ENCODE measurements at places on chromosomes 16 and 17.
A peak's percentile ranks its signal among the peaks of the same experiment; 100 is the strongest.

DNA sequence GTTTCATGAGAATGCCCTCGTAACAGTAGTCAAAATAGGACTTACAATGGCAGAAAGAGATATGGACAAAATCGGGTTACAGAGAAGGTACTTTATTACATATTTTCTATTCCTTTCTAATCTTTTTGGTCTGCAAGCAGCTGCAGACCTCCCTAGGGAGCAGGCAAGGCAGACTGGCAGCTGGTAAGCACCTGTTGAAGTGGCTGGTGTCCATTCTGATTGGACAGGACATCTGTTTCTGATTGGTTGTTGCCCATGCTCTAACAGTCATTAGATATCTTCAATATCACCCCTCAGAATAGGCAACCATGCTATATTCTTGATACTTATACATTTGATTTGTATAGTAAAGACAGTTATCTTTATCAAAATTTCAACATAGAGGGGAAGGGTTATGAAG lies 606.3 kb downstream of the KCNJ2 start:
- no peaks in the 10 kb centered on the region for H3K27me3 ChIP-seq
- no peak overlapping the region for H3K4me3 ChIP-seq
- H3K27ac ChIP-seq, result no peak overlapping the region
- H3K4me1 ChIP-seq, result no peaks in the 10 kb centered on the region

DNA sequence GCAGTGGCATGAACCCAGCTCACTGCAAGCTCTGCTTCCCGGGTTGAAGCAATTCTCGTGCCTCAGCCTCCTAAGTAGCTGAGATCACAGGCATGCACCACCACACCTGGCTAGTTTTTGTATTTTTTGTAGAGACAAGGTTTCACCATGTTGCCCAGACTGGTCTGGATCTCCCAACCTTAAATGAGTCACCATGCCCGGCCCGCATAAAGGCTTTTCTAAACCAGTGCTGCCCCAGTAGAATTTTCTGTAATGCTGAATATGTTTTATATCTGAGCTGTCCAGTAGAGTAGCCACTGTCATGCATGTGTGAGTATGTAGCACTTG lies 36.9 kb upstream of the WSB1 start:
- no peak for DNase-seq
- H3K4me3 ChIP-seq, result no peak overlapping the region
- H3K27me3 ChIP-seq, result no peaks in the 10 kb centered on the region

DNA sequence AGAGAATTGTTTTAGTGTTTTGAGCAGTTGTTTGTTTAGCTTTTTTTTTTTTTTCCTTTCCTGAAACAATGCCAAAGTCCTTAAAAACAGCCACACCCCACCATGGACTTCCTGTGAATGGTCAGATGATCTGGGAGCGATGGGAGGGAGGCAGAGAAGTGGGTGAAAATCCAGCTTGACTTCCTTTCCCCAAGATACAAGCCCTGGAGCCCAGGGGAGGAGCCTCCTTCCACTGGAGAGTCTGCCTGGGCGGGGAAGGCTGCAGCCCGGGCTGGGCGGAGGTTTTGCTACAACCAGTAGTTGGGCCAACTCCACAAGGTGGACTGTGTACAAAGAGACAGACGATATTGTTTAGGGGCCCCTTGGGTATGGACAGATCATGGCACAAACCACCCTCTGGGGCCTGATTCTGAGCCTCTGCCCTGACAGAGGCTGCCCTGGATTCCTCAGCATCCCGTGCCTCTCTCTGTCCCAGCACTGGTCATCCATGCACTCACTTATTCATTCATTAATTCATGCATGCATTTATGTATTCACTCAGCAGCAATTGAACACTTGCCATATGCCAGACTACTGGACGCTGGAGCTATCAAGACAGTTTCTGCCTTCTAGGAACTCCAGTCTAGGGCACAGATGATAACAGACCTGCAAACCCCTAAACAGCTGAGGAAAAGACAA lies 29.8 kb downstream of the WSB1 start:
- H3K4me3 ChIP-seq, result no peak overlapping the region
- H3K27ac ChIP-seq, result peak overlapping the region; percentile 48
- DNase-seq, result peak; percentile 71
- H3K27me3 ChIP-seq, result no peaks in the 10 kb centered on the region
- H3K36me3 ChIP-seq, result peaks cover 3% of the 10 kb centered on the region

DNA sequence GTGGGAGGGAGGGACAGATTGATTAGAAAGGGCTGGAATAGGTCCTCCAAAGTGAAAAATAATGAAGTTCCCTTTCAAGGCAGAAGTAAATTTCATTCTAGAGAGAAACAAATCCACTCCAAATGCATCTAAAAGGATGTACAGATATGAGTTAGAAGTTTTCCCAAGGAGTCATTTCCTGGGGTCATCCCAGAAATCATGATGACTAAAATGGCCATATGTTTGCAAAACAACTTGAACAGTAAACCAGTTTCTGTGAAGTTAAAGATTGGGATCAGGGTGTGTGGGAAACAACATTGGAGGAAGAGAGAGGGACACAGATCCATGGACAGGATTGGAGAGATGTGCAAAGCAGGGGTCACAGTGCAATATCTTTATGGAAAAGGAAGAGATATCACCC lies 32.5 kb upstream of the ARHGAP44 start:
- no peak overlapping the region for H3K4me3 ChIP-seq
- no peaks in the 10 kb centered on the region for H3K36me3 ChIP-seq
- DNase-seq, result no peak
- H3K4me1 ChIP-seq, result no peaks in the 10 kb centered on the region
- no peaks in the 10 kb centered on the region for H3K27me3 ChIP-seq

DNA sequence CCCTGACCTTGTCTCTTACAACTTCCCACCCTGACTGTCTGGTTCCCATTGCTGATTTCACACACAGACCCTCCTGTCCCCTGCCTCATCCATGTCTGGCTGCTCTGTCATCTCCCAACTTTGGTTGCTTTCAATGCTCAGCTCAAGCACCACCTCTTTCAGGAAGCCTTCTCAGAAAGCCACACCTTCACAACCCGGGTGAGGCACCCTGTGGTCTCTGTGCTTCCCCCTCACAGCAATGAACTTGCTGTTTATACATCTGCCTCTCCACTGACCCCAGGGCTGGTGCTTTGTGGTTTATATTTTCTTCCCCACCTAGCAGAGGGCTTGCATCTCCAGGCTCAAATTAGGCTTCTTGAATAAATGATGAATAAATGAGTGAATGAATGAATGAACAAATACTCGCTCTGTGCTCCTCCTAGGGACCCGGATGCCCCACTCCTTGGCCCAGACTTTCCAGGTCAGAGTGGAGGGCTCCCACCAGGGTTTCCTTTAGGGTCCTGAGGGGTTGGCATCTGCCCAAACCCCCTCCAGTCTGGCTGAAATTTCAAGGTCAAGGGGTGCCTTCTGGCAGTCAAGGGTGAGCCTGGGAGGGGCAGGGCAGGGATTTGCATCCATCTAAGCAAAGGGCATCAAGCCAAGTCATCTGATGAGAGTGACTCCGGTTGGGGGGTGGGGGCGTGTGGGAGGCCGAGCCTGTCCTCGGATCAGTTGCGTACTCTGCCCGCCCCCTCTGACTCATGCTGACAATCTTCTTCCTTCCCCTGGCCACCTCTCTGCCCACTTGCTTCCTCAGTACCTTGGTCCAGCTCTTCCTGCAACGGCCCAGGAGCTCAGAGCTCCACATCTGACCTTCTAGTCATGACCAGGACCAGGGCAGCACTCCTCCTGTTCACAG lies at the start of gene ITGAX:
TSS of gene ITGAX (plus strand) at position 783 of the 898 bp plus-strand sequence. CDS start at position 862, 79 bp downstream.
- no peak within 1 kb of the TSS for H3K4me3 ChIP-seq
- no peaks in the 10 kb centered on the region for H3K36me3 ChIP-seq
- no peak within 1 kb of the TSS for H3K27ac ChIP-seq
- H3K27me3 ChIP-seq, result no peaks in the 10 kb centered on the region

- no peak overlapping the region for H3K4me3 ChIP-seq
- no peaks in the 10 kb centered on the region for H3K27me3 ChIP-seq
- H3K36me3 ChIP-seq, result no peaks in the 10 kb centered on the region
These were observed 1393.3 kb downstream of the CDH8 start for GRCh38 chr16:60642956-60643355.

DNA sequence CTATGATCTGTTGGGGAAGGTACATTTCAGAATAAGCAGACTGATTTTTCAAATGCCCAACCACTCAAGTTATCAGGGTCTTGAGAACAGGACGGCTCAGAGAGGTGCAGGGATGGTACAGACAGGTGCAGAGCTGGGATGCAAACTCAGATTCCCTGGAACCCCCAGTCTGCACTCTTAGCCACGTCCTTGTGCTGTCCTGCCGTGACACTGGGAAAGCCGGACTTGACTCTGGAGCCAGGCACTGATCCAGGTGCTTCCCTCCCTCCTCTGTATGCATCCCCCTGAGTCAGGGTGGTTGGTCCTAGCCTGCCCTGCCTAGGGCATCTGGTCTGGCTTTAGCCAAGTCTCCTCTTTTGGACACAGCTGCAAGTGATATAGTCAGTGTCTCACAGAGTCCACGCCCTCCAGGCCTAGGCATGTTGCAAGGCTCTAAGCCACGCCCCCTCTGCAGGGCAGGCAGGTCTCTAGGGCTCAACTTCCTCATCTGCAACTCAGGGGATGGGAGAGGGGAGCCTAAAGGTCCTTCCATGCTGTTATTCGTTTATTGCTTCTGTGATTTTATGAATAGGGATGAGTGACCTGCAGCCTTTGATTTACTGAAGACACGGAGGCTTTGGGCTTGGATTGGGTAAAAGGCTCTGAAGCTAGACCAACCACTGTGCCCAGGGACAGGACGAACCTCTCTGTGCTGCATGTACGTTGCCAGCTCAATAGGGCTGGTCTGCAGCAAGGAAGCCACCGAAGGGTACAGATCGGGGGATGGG lies 97.3 kb downstream of the SDK2 start:
- H3K36me3 ChIP-seq, result no peaks in the 10 kb centered on the region
- no peak overlapping the region for H3K4me3 ChIP-seq
- no peaks in the 10 kb centered on the region for H3K27me3 ChIP-seq
- H3K4me1 ChIP-seq, result no peaks in the 10 kb centered on the region
- H3K27ac ChIP-seq, result no peak overlapping the region

DNA sequence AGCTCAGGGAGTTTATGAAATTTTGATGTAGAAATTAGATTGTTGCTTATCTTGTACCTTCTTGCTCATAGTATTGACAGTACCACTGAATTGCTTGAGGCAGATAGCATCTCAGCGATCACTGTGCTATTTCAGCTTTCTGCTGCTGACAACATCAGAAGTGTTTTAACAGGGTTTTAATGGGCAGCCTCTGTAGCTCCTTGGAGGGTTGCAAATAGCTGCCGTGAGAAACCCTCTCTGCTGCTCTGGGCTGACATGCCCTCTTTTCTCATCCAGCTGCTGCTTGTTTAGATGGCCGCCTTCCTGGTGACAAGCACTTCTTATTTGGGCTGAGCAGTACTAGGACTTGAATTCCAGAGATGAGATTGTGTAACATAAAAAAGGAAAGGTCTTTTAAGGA lies 180.2 kb upstream of the TBX2 start:
- H3K4me3 ChIP-seq, result no peak overlapping the region
- DNase-seq, result no peak
- no peak overlapping the region for H3K27ac ChIP-seq
- no peaks in the 10 kb centered on the region for H3K36me3 ChIP-seq

GRCh38 chr17:6452471-6453266 lies 8.4 kb downstream of the PIMREG start:
- peaks cover 7% of the 10 kb centered on the region for H3K4me1 ChIP-seq
- no peak for DNase-seq
- no peaks in the 10 kb centered on the region for H3K27me3 ChIP-seq
- H3K4me3 ChIP-seq, result no peak overlapping the region

DNA sequence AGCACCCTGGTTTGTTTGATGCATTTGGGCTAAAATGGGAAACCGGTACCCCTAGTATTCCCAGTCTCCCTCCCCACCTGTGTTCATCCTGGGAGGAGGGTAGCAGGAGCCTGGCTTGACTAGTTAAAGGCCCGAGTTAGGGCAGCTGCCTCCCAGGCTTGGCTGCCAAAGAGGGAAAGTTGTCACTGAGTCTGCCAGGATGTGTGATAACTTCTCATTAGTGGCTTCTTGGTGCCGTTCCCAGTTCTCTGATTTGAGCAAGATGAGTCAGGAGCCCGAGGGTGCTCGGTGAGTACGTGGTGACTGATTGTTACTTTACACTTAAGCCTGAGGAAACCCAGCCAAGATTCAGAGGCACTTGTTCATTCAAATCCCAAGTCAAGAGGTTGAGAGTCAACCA lies 2.5 kb downstream of the KRT32 start:
- no peak overlapping the region for H3K27ac ChIP-seq
- H3K36me3 ChIP-seq, result no peaks in the 10 kb centered on the region
- DNase-seq, result peak; percentile 87

GRCh38 chr16:87698241-87698640 lies 67.5 kb downstream of the KLHDC4 start:
- H3K36me3 ChIP-seq, result peaks cover 12% of the 10 kb centered on the region
- no peak for DNase-seq
- no peak overlapping the region for H3K4me3 ChIP-seq

DNA sequence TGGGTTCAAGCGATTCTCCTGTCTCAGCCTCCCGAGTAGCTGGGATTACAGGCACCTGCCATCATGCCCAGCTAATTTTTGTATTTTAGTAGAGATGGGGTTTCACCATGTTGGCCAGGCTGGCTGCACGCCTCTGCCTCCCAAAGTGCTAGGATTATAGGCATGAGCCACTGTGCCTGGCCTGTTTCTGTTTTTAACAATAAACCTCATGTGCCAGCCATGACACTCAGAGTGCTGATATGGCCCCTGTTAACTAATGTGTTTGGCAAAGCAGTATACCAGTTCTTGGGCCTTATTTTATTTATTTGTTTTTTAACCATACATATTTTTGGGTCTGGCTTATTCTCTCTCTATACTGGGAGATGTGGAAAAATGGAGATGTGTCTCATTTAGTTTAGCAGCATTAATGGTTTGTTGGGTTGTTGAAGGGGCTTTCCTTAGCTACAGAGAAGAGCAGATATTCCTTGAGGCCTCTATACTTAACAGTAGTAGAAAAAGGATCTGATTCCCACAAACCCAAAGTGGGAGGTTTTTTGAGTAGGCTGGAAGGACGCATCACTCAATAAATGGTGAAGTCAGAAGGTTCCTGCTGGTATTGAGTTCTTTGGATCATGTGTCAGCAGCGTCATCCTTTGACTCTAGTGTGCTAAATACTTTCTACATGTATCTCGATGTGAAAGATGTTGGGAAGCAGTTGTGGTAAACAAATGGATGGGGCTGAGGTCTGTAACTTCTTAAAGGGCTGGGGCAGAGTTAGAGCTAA lies 16.2 kb upstream of the CDK5R1 start:
- no peak overlapping the region for H3K4me3 ChIP-seq
- no peak for DNase-seq
- no peak overlapping the region for H3K27ac ChIP-seq
- no peaks in the 10 kb centered on the region for H3K4me1 ChIP-seq

- H3K27ac ChIP-seq, result no peak overlapping the region
- no peak overlapping the region for H3K4me3 ChIP-seq
- H3K4me1 ChIP-seq, result peaks cover 22% of the 10 kb centered on the region
- no peaks in the 10 kb centered on the region for H3K27me3 ChIP-seq
- H3K36me3 ChIP-seq, result no peaks in the 10 kb centered on the region
- DNase-seq, result no peak
These were observed 195.4 kb downstream of the XYLT1 start for GRCh38 chr16:17275076-17276009.
